ENCODE measurements at places on chromosomes 1 and 21.

- no peak for DNase-seq
These were observed 3.6 kb downstream of the LEPR start for GRCh38 chr1:65423884-65424572.

DNA sequence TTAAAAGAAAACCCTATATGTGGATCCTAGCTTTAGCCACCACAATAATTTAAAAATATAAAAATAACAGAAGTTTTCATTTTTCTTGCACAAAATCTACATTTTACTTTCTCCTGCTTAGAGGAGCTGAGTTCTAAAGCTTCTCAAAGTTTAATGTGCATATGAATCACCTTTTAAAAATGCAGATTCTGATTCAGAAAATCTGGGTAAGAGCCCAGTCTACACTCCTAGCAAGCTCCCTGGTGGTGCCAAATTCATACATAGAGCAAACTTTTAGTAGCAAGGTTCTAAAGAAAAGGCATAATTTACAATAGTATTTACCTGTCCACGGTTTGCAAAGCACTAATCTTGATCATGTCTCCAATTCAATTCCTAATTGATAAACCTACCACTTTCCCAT, 19.3 kb downstream of the RSBN1 start:
- DNase-seq: no peak

- DNase-seq: peak; percentile 23
These were observed 2.7 kb downstream of the TMEM200B start for GRCh38 chr1:29120947-29121485.

DNA sequence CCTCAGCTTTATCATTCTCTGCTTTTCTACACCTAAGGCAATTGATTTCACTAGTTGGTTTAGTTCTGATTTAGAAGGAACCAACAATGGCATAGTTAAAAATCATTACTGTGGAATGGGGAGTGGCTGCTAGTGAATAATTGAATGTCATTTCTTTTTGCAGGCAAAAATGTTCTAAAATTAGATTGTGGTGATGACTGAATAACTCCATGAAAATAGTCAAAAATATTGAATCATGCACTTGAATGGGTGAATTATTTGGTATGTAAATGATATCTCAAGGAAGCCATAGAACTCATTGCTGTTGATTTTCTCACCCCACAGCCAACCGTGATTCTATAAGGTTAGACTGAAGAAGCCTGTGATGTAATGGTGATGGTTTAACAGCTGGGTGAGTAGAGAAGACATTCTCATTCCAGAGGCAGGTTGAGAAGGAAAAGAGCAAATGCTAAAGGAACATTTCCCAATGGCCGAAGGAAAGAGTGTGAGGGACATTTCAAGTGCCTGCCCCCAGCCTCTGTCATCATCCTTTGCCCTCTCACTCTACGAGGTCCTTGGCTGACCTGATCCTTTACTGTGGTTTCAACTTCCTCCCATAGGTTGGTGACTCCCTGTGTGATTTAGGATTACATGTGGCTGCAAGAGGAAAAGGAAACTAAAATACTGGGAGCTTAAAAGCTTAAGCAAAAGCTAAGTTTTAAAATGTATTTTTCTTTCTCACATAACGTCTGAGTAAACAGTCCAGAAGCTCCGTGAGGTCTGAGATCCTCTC, 12.5 kb downstream of the OVAAL start:
- DNase-seq: no peak

DNA sequence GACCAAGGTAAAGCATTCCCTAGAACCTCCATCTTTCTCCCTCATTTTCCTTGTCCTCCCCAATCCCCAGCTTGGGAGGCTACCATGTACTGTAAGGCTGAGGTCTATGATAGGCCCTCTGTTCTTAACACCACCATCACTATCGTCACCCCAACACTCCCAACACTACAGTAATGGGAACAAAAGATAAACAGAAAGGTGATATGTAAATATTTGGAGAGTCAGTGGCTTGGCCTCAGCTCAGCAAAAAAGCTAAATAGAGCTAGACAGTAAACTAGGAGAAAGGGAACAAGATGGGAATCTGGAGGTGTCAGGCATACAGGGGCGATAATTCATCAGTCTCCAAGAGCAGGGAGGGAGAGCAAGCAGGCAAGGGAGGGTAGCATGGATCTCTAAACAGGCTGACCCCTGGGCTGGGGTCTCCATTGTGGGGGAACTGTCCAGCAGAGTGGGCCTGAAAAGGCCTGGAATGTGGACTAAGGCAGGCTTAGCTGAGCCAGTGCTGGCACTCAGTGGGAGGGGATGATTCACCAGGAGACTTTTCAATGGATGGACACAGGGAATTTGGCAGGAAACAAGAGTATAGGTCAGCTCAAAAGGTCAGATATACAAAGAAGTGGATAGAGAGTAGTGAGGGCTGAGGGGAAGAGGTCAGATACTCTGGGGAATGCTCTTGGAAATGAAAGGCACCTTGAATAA, 6.7 kb downstream of the WNT2B start:
- DNase-seq: no peak

DNA sequence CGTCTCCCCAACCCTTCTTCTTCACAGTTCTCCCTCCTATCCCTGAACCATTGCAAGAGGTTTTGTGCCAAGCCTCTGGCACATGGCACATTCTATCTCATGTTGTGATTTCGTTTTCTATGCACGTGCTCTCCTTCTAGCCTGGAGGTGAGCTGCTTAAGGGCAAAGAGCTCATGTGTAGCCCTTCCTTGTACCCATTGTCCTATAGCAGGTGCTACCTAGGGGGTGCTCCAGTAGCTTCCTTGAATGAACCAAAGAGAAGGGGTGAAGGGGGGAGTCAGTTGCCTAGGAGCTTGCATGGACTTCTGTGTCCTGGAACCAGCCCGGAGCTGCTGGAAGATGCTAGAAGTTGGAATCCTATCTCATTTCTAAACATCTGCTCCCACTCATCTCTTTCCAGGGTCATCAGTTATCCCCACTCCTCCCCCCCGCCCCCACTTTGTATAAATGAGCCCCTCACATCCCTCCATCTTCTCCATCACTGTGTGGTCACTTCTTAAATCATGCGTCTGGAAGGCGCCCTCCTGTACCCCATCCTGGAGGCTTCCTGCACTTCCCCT, 535 bp upstream of the DISC1 start:
- no peak for DNase-seq

- DNase-seq: peak; percentile 31
These were observed 631 bp downstream of the LRIF1 start for GRCh38 chr1:110962892-110963690.

GRCh38 chr1:159970932-159971342, 16.9 kb upstream of the SLAMF9 start:
- DNase-seq: no peak

DNA sequence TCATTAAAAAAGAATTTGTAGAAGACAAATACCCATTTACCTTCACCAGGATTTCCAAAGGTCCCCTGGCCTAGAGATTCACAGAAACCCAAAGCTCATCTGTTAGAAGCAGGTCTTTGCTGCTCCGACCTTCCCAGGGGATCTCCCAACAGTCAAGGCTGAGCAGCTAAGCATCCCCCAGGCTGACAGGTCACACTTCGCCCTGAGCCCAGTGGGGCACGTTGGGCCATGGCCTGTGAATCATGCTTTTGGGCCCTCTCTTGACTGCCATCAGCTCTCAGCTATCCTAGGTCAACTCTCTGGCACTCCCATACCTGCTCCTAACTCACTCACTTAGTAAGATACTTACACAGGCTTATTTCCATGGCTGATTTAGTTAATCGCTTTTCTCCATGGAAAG, 157.7 kb downstream of the DSCAM start:
- DNase-seq: no peak
